ENCODE measurements at places on chromosomes 5 and 9.
A peak's percentile ranks its signal among the peaks of the same experiment; 100 is the strongest.

- DNase-seq, result no peak
Observed at GRCh38 chr5:35660451-35660850, 42.8 kb downstream of the SPEF2 start.

DNA sequence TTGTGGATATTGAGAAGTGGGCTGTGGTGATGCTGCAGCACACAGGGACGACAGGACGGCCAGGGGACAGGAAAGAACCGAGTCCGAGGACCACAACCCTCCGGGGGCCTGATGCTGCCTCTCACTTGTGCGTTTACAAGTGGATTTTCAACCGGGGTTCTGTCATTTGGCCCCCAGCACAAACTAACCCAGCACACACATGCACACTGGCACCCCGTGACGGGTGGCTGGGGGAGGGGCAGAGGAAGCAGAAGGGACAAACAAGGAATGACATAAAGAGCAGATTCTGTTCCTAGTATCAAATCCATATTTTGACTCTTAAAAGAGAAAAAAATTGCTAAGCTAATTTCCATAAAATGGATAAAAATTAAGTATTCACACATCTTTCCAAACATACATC, 18.3 kb upstream of the ZFYVE16 start:
- DNase-seq, result no peak

DNA sequence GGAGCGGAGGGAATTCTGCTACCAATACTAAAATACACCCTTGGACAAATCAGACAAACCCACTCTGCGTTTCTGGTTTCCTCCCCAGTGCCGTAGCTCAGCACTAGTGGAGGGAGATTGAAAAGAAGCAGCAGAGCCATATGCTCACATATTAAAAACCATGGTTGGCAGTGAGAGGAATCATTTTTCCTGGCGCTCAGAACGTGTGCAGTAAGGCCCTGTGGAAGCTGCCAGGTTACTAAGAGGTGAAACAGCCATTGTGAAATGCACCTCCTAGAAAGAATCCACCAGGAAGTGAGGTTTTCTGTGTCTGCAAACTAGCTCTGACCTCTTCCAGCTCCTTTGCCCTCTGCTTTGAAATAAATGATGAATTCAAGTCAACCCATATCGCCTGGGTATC, 177.2 kb downstream of the ERCC6L2 start:
- DNase-seq, result no peak

GRCh38 chr5:132504746-132505145, 14.2 kb upstream of the IRF1 start:
- no peak for DNase-seq

DNA sequence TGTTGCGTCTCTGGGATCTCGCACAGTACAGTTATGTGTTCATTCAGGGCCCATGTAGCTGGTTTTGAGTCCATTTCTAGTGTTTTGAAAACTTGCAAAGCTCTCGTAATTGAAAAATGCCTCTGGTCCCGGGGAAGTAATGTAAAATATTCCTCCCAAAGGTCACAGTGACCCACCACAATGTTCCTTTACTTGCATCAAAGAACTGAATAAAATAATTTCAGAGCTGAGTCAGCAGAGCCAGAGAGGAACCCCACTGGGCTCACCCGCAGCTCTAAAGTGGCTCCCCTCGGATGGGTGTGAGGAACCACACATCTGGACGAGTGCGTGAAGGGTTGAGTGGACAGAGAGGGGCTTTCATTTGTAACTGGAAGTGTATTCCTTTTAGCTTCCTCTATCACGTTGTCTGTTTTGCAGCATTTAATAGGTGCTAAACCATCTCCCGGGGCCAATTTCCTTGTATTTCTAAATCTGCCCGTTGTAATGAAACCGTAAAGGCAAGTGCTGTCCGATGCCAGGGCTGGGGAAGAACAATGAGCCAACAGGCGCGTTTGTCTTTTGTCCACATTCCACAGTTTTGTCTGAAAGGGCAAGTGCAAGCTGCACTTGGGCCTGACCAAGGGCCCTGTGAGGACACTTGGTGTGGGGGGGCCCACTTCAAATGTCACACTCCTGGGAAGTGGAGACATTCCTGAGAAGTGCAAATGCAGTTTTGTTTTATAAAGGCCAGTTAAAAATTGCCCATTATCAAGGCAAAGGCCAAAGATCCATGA, 29.9 kb downstream of the COL5A1 start:
- no peak for DNase-seq

- no peak for DNase-seq
Observed at GRCh38 chr5:100872408-100873190, 30.5 kb downstream of the ST8SIA4 start.

- no peak for DNase-seq
Observed at GRCh38 chr9:93257808-93258331, 73.9 kb downstream of the WNK2 start.

DNA sequence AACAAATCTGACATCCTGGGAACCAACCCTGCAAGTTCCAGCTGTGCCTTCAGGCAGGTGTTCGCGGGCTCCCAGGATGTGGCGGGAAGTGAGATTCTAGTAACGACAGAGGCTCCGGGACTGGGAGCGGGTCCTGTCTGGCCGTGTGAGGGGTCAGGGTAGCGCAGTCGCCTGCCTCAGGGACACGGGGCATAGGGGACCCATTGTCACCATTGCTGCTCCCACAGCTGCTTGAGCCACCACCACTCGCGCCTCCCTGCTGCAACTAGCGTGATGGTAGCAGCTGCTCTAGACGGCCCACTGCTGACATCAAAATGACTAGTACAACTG, 468.5 kb downstream of the CDH9 start:
- no peak for DNase-seq

- DNase-seq, result no peak
Observed at GRCh38 chr9:60545346-60545877, 368.8 kb upstream of the SPATA31A5 start.

GRCh38 chr5:172361566-172362238, 78.1 kb upstream of the UBTD2 start:
- DNase-seq, result peak; percentile 31

GRCh38 chr5:99879791-99880511, 655.2 kb upstream of the FAM174A start:
- DNase-seq, result no peak

DNA sequence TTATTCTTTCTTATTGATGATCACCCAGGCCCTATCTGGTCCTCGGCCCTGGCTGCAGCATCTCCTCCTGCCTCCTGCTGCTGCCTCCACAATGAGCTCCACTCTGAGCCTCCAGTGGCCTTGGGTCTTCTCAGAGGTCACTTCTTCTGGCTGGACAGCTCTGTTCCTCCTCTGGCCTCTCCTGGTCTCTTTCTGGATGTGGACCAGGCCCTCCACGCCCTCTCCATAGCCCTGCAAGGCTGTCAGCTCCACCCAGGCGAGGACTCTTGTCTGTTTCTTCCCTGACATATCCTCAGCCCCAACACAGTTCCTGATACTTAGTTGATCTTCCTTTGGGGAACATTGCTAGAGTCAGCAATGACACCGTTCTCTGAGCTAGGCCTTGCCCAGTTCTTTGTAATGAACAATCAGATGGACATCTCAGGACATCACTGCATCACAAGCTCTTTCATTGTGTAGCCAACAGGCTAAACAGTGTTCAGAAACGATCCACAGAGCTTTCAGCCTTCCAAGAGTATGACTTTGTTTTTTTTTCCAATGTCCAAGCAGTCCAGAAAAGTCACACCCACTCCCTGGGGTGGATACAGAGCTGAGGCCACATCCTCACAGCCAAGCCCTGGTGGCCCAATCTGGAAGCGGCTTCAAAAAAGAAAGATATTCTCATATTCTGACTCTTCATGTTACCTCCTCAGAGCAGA, 62.5 kb upstream of the DNAH5 start:
- DNase-seq, result no peak

DNA sequence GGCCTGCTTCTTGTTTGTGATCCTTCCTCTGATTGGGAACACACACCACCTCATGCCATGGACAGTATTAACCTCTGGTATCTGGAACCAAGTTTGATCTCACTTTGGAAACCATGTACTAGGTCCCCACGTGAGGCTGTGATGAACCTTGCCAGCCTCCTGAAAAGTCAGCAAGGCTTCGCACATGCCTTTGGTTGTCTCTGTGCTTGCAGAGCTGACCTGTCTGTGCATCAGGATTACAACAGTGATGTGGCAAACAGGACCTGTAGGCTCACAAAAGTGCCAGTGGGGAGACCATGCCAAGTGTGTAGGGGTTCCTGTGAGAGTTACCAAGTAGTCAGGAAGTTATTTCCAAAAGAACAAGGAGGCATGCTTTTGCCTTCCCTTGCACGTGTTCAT, 1.4 kb downstream of the ACO1 start:
- DNase-seq, result no peak

- no peak for DNase-seq
Observed at GRCh38 chr5:22968386-22968785, 115.2 kb upstream of the CDH12 start.

- no peak for DNase-seq
Observed at GRCh38 chr5:149028984-149029383, 33.9 kb downstream of the SH3TC2 start.

All from ELF-1 (cell line).